ENCODE measurements at places on chromosomes 5 and 9.

DNA sequence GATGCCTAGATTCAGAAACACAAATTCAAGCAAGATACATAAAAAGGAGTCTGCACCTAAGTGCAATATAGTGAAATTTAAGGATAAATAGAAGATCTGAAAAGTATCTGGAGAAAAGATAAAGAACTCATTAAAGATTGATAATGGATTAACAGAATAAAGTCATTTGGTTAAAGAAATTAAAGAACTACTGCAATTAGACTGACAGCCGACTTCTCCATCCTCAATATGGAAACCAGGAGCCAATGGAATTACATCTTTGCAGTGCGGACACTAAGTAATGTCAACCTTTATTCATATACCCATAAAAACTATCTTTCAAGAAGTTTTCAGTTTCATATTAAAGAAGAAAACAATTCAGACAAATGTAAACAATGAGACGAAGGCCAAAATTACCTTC is 81.0 kb downstream of the MRPL36 start:
- no peak for DNase-seq

DNA sequence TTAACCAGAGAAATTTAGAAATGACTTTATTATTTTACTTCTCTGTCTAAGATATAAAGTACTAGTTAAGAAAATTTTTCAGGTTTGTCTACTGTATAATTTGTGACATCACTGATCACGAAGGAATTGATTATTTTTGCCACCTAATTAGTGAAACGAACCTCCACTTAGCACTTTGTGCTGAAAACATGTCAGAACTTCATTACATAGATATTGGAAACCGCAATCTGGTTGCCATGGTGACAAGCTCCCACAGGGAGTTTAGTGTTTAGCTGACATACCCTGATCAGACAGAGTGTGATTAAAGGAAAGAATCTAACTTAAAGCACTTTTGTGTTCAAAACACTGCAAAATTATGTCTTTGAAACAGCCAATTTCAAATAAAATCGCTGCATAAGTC is 668.4 kb upstream of the CCNG1 start:
- no peak for DNase-seq

- no peak for DNase-seq
These were observed 292.6 kb upstream of the DAB2 start for GRCh38 chr5:39717176-39717897.

DNA sequence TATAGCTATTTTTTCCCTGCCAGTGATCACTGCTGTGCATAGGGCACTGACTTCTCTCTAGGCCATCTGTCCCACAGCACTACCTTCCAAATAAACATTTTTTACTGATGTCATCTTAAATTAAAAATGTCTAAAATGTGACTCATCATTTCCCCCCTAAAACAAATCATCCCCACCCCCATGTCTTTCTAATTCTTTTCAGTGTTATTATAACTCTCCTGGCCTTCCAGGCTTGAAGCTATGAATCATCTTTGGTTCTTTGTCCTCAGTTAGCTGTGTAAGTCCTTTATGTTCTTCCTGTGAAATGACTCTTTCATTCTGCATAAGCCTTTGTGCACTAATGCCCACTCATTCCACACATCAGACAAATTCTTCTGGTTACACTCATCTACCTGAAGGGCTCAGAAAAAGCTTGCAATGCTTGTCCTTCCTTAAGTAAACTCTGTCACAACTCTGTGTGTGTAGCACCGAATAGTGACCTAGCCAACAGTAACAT is 78.1 kb downstream of the CFAP95 start:
- DNase-seq: peak; percentile 74

DNA sequence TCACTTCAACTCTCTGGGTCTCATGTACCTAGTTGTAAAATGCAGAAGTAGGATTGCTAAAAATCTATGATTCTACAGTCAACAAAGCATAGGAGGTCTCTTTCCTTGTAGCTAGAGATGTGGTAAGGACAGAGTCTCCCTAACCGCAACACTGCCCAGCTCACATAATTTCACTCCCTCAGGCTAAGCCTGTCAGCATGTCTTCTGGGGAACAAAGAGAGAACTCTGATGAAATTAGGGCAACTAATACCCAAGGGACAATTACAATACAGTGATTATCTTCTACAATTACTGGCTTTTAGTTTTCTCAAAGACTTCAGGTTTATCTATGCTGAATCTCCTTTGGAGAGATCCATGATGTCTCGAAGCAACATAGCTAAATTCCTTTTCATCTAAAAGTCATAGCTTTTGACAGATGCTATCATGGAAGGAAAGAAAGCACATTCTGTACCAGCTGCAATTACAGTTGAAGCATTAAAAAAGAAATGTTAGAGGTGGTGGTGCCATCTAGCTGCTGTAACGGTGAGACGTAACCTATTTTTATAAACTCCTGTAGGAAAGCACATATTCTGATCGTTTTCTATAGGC is 141.1 kb upstream of the TARS1 start:
- DNase-seq: peak; percentile 63

DNA sequence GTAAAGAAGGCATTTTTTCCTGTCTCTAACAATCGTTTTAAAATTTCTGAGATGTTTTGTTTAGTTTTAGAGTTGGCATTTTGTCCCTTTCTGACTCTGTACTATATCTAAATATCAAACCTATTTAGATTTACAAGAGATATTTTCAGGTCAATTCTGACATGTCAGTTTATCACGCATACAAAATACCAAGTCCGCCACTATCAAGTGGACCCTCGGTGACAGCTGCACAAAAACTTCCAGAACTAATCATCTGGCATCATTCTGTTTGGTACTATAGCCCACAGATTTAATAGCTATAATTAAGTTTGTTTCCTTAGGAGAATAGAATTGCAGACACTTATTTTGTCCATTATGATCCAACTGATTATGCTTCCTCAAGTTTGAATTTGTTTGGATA is 1278.2 kb downstream of the CDH12 start:
- no peak for DNase-seq

DNA sequence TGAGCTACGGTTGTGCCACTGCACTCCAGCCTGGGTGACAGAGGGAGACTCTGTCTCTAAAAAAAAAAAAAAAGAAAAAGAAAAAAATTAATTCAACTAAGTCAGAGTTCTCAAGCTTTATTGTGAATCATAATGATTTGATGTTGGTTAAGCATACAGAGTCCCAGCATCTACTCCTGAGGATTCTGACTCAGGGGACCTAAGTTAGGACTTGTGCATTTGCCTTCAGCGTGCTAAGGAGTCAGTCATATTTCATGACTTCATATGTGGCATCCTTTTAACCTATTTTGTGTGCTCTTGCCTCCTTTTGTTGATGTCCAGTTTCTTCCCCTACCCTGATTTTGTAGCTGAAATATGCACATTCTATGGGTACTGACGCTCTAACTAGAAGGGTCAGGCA is 2.9 kb downstream of the MYOZ3 start:
- DNase-seq: no peak

DNA sequence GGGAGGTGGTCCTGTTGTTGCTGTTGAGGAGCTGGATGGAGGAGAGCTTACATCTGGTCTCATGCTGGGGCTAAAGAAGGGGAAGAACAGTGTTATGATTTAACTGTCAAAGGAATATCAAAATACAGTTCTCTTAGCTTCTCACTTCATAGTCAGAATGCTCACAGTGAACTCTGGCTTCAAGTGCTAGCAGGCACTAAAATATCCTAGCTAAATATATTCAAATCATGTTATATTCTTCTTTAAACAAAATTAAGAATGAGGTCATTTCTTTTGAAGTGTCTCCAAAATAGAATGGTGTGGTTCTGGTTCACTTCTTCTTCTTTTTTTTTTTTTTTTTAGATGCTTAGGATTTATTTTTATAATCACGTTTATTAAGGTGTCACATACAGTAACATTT is 89.4 kb downstream of the NR3C1 start:
- no peak for DNase-seq

- no peak for DNase-seq
These were observed 56.3 kb downstream of the GPR21 start for GRCh38 chr9:123089790-123090189.

DNA sequence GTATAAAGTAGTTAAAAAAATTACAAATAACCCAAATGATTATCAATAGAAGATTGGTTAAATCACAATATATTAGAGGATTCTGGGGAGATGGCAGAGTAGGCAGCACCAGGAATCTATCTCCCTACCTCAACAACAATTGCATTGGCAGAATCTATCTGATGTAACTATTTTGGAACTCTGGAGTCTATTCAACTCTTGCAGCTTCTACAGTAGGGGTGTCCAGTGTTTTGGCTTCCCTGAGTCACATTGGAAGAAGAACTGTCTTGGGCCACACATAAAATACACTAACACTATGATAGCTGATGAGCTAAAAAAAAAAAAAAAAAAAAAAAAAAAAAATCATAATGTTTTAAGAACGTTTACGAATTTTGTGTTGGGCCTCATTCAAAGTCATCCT is 29.2 kb upstream of the ECM2 start:
- no peak for DNase-seq

DNA sequence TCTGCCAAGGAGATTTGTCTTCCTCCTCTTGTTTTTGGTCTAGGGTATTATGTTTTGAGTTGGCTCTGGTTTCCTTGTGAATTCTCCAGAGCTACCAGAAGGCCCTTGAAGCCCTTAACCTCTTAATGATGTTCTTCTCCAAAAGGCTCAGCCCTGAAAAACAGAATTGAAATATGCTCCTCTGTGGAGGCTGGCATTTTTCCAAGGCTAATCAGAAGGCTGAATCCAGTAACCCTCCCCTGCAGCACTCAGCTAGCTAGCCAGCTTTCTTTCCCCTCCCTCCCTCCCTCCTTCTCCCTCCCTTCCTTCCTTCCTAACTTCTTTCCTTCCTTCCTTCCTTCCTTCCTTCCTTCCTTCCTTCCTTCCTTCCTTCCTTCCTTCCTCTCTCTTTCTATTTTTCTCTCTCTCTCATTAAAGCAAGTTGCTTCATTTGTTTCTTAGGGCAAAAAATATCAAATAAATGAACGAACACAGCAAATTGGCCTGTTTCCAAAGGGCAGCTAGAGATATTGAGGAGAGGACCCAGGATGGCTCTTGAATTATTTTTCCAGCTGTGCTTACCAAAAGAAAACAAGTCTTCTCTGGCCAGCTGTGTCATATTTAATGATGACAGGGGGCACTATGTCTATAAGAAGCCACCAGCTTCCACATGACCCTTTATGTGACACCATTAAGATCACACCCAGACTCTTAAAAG is 38.7 kb downstream of the JAKMIP2 start:
- DNase-seq: no peak

DNA sequence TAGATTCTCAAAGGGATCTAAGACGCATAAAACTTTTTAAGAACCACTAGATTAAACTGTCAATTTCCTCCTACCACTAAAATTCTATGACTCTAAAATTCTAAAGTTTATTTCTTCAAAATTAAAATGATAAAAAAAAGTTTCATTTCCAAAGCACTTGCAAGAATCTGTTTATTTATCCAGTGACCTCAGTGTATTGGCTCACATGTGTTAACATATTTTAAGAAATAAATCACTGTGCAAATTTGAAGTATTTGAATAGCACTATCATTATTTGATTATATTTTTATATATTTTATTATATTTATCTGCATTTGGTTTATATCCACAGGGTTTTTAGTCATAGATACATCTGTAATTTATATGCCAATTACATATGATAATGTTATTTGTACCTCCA is 62.2 kb upstream of the SLC12A2 start:
- no peak for DNase-seq

DNA sequence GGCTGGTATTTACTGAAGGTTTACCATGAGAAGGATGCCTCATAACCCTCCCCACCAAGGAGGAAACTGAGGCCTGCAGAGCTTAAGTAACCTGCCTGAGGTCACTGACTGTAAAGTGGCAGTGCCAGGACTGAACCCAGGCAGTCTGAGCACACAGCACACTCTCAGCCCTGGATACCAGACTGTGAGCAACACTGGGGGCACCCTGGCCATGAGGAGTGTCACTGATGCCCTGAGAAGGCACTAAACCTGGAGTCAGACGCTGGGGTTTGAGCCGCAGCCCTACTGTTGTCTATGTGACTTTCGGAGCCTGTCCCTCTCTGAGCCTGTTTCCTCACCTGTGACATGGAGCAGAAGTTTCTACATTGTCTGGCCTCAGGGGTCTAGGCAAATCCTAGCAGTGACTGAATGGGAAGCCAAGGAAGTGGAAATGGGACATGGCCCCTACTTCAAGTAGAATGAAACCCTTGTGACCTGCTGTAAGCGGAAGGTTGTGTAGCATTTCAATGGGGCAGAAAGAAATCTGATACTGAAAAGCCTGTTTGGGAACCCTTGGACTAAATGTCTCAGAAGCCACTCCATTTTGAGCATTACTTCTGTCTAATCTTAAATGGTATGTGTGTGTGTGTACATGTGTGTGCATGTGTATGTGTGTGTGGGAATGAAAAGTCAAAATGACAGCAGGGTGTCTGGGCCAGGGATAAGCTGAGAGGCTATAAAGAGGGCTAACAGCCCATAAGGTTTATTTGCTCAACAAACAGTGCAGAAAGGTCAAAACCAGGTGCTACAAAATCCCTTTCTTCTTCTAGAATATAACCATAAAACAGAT is 36.0 kb downstream of the B4GALT1 start:
- no peak for DNase-seq

DNA sequence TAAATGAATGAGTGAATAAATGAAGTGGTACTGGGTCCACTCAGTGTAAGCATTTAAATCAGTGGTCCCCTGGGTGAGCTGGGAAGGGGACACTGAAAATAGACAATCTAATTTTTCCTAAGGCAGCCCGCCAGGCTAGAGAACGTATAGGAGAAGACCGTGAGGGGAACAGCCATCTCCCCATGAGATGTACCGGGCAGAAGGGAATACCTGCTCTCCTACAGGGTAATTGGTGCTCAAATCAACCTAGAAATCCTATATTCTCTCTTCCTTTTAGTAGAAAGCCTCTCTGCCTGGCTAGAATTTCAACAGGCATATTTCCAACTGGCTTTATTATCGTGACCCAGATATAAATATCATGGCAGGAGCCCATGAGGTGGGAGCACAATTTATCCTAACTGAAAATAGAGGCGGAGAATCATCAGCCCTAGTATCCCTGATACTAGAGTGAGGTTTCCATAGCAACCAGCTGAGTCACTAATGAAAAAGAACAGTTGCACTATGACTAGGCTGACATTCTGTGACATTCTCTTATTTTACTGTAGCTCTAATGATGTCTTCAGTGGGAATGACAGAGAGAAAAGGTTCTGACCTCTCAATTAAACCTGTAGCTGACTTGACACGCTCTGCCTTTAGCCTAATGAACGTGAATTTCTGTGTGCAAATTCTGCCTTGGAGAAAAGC is 96.5 kb upstream of the CAST start:
- peak; percentile 91 for DNase-seq

DNA sequence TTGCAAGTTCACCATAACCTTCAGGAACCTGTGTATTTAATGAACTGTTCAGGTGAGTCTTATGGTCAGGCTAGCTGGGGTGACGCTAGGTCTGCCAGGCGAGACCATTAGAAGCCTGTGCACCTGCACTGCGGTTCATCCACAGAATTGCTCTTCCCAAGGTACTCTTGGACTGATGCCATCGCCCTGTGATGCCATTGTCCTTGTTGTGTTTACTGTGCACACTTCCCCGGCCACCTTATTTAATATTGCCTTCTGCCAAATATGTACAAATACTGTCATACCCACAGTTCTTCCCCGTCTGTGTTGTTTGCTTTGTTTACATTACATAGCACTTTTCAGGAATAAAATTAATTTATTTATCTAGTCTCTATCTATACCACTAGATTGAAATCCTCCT is 66.3 kb downstream of the RCL1 start:
- DNase-seq: no peak
